ENCODE measurements at places on chromosomes 11 and 22. TPM values are rescaled to one million over a fixed set of nuclear protein-coding genes. Genes with fewer than 3 reads are reported as not detected.

The CARD18 gene
- not detected for polyA plus RNA-seq

The GAL gene
- polyA plus RNA-seq: 24.7 TPM

The PTPRCAP gene
- polyA plus RNA-seq: 0.68 TPM

The SPI1 gene
- polyA plus RNA-seq: not detected

The OR51B4 gene
- polyA plus RNA-seq: not detected

Data from GM23248 (cell line).